ENCODE measurements at places on chromosomes 2 and 18. TPM values are rescaled to one million over a fixed set of nuclear protein-coding genes. Genes with fewer than 3 reads are reported as not detected.

Gene ALK
- not detected for total RNA-seq

Gene LRRC30
- not detected for total RNA-seq

Gene UCN
- total RNA-seq, result 2.1 TPM

- no peak for DNase-seq
These were observed 32.5 kb upstream of the CD28 start for GRCh38 chr2:203673933-203674332.

- DNase-seq, result peak; percentile 72
These were observed 48.7 kb upstream of the FAHD2A start for GRCh38 chr2:95353613-95354468.

- DNase-seq, result no peak
These were observed 15.7 kb downstream of the CCL20 start for GRCh38 chr2:227829337-227829736.

Measured in cardiac septum (tissue), 1 donor.